Dorsolateral prefrontal cortex (tissue), 122 donors: ENCODE measurements at places on chromosomes 3 and 15.

DNA sequence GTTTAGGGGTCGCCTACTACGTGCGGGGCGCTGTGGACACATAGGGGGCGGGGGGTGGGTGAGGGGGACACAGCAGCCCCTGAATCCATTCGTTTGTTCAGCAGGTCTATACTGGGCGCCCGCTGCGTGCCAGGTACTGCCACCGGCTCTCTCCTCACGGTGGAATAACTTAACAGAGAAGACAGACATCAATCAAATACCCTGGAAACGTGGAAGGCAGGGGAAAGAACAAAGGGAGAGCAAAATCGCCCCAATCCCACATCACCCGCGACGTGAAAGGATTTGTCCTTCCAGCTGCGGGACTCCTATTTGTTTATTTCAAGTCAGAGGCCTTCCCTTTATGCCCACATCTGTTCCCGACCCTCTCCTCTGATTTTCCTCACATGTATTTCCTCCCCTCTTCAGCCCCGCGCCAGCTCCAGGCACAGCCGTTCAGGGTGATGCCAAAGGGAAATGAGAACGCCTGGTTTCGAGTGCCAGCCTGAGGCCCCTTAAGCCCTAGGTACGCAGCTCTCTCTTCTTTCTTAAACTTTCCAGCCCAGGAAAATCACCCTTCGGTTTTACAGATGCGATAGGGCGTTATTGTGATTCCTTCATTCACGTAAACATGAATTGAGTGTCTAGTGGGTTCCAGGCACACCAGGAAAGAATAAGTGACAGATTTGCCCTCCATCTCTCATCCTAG, 726 bp upstream of the PROK2 start:
- no peak for DNase-seq

DNA sequence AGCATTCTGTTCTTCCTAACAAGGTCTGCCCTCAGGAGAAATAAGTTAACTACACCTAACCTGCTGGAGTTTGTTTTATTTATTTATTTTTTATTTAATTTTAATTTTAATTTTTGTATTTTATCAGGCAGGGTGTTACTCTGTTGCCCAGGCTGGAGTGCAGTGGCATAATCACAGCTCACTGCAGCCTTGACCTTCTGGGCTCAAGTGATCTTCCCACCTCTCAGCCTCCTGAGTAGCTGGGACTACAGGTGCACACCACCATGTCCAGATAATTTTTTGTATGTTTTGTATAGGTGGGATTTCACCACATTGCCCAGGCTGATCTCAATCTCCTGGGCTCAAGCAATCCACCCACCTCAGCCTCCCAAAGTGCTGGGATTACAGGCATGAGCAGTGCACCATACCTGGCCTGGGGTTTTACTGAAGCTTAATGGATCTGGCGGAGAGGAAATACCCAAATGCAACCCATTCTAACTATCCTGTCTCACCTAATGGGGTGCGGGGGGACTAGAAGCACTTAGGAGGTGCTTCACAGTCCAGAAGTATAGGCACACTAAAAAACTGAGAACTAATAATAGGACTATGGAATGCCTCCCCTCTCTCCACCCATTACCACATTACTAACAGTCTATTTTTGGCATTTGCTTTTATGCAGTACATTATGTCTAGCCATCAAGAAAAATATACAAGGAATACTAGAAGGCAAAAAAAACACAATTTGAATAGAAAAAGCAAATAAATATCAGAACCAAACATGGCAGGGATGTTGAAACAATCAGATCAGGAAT, 61.4 kb downstream of the TTBK2 start:
- no peak for DNase-seq

DNA sequence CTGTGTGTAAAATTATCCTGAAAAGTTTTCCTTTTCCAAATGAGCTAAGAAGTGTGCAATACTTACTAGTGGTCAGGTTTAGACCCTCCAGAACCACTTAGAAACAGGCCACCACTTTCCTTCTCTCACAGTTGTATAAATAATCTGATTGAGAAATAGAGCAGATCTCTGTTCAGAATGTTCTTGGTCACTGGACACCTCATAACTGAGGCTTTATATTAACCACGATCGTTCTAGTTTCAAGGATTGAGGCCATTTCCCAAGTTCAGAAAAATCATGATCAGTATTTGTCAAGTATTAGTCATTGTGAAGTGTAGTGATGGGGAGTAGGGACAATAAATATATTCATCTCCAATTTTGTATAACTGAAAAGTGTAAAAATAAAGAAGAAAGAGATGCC, 1.0 kb upstream of the MAP3K13 start:
- no peak for DNase-seq

DNA sequence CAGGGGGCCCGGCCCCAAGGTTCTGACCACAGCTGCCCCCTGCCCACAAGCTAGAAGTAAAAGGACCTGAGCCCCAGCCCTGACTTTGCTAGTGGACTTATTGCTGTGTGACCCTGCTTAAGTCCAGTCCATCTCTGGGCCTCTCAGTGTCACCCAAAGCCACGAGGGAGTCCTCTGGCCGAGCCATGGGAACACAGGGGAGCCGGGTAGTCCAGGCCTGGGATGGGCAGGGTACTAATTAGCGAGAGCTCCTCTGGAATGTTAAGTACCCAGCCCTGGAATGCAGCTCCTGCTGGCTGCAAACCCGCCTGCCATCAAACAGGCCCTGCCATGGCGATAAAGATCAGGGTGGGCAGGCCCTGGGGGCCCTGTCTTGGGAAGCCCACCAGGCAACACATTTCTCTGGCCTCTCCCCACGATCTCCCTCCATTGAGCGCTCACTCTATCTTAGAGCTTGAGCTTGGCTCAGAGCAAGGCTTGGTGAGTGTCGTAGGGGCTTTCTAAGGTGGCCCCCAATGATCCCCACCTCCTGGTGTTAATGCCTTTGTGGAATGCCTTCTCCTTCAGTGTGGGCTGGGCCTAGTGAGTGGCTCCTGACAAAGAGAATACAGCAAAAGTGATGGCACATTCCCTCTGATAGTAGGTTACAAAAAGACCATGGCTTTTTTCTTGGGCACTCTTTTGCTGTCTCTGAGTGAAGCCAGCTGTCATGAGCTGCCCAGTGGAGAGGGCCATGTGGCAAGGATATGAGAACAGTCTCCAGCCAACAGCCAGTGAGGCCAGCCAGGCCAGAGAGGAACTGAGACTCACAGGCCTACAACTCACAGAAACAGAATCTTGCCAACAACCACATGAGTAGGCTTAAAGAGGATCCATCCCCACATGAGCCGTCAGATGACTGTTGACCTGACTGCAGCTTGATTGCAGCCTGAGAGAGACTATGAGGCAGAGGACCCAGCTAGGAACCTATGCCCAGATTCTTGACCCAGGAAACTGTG, 133.1 kb downstream of the SMAD6 start:
- no peak for DNase-seq

- no peak for DNase-seq
Measured at GRCh38 chr3:52456169-52456799, 880 bp downstream of the NISCH start.

DNA sequence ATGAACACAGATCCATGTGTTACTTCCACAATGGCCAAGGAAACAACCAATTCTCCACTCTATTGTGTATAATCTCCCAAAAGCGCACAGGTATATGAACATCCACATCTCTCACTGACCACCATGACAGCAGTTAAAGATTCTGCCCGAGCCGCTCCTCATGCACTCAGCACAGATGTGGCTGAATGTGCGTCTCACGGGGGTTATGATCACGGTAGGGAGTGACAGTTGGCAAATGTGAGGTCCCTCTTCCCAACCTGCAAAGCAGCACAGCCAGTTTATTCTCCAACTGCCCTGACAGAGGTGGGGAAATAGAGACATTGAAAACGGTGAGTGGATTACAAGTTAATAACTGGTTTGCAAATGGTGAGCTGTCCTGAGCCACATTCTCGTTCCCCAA, 17.6 kb downstream of the FOXP1 start:
- no peak for DNase-seq

DNA sequence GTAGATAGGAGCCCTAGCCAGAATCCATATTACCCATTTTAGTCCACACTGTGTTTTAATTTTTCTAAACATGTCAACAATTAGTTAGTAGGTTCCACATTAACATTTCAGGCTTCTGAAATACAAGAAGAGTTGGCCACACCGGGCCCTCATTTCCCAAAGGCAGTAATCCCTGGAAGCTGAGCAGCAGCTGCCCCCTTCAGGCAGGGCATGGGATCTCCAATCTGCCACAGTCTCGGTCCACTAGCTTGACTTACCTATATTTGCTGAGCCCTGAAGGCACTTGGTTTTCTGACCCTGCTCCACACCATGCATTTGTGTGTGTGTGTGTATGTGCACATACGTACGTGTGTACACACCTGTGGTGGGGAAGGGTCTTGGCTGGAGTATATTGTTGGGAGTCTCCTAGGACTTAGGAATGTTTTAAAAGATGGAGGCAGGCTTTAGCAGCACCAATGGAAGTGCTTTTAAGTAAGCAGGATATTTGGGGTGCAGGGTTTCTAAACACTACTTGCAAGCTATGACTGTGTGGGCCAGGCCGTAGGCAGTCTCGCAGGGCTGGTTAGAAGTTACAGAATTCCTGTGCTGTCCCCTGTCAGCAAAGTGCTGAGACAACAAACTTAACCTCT, 71.2 kb upstream of the SOX14 start:
- DNase-seq: no peak

GRCh38 chr3:70486414-70487017, 174.1 kb upstream of the MDFIC2 start:
- no peak for DNase-seq

DNA sequence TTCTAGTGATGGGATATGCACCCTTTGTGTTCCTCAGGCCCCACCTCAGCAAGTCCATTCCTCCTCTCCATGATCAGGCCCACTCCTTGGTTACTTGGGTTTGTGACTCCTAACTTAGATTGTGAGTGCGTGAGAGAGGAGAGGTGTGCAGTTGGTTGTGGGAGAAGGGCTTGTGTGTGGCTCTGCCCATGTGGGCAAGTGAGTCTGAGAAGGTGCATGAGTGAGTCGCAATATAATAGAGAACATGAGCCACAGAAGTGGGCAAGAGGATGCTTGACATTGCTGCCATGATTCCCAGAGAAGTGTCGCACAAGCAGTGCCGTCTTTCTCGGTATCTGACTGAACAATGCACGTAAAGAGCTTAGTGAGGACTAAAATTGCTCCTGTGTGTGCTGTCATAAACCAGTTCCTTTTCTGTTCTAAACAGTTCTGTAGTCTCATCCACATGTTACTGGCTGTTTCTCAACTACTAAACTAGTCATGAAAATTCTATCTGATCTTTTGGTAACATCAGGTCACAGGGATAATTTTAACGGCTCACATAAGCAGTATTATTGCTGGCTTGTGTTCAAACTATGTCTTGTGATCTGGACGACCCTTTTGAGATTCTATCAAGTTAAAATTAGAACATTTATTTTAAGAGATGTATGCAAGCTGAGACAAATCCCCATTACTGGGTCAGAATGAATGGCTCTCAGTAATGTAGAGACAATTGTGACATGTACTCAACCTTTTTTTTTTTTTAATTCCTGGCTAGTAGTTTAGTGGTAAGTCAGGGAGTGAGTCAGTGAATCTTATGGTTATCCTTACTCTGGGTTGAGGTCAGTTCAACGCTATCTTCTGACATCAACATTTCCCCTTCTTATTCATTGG, 25.6 kb downstream of the GYG1 start:
- no peak for DNase-seq

GRCh38 chr3:157793745-157794144, 290.5 kb upstream of the VEPH1 start:
- no peak for DNase-seq

GRCh38 chr3:12444582-12445471, 39.5 kb upstream of the TSEN2 start:
- no peak for DNase-seq

GRCh38 chr3:111874177-111874820, 15.2 kb downstream of the PHLDB2 start:
- no peak for DNase-seq
